ENCODE measurements at places on chromosomes 7 and 10.

DNA sequence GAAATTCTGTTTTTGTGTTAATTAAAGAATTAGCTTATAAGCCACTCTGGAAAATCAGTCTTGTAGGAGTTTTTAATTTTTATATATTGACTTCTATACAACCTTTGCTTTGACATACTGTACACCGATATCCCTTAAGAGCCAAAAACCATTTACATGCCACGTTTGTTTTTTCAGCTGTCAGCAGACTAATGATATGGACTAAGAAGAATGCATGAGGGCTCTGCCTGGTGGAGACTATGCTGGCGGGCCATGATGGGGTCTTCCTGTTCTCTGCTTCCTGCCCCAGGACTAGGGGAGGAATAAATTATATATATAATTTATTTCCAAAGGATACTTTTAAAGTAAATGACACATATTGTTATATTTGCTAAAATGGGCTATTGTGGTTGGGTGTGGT, 96.3 kb downstream of the CDK14 start:
- no peak for DNase-seq

- no peak for DNase-seq
These were observed 3.0 kb upstream of the AKR1B15 start for GRCh38 chr7:134545918-134546317.

DNA sequence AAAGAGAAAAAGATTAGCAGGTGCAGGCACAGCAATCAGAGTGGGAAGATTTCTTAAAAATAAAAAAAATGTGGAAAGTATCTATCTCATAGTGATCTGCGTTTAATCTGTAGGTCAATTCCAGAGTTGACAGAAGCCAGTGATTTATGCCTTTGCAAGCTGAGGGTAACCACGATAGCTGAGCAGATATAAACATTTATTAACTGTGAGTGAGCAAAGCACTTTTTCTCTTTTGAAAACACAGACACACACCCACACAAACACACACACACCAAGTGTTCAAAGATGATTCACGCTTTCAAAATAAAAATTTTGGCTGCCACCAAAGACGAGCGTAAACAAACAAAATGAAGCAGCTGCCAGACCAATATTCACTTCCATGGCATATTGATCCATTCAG, 243.2 kb upstream of the SLC26A5 start:
- no peak for DNase-seq

DNA sequence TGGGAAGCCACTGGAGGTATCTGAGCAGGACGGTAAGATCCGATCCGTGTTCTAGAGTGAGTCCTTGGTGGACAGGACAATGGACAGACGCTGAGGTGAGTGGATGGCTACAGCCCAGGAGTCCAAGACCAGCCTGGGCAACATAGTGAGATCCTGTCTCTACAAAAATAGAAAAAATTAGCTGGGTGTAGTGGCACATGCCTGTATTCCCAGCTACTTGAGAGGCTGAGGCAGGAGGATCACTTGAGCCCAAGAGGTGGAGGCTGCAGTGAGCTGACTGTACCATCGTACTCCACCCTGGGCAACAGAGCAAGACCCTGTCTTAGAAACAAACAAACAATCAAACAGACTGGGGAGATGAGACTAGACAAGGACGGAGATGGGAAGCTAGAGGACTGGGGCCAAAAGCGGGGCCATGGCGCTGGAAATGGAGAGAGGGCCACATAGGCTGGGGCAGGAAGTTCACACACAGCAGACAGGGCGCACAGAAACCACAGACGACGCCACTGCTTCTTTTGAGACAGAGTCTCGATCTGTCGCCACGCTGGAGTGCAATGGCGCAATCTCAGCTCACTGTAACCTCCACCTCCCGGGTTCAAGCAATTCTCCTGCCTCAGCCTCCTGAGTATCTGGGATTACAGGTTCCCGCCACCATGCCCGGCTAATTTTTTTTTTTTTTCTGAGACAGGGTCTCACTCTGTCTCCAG, 24.7 kb downstream of the DAGLB start:
- DNase-seq = no peak

DNA sequence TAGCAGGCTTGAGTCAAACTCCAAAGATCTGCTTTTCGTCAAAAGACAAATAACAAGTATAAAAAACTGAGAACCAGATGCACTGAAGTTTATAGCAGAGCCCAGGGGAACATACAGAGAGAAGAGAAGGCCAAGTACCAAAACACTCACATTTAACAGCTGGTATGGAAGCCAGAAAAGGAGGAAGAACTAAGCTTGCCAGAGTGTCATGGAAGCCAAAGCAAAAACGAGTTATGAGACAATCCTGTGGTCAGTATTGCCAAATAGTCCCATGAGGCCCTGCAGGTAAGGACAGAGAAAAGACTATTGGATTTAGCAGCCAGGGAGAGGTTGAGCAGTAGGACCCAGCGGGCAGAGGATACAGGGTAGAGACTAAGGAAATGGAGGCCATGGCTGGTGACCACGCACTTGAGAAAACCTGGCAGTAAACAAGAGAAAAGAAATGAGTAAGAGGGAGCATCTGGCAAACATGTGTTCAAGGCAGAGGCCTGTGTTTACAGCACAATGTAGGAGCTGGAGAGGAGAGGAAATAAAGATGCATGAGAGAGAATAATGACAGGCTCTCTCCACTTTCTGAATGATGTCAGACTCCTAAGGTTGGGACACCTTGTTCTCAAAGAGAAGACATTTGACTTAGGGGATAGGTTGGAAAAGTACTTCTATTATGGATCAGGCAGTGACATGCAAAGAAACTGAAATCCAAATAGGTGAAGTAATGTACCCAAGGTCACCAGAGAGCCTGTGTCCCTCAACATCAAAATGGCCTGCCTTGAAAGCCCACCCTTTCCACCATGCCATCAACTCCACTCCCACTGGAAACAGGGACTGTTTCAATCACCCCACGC, 9.1 kb downstream of the CREB3L2 start:
- no peak for DNase-seq

GRCh38 chr7:92766461-92767003, 69.8 kb downstream of the CDK6 start:
- DNase-seq = no peak

GRCh38 chr10:26555719-26556368, 117.7 kb downstream of the APBB1IP start:
- no peak for DNase-seq

GRCh38 chr10:11140963-11141362, 123.3 kb downstream of the CELF2 start:
- DNase-seq = no peak

DNA sequence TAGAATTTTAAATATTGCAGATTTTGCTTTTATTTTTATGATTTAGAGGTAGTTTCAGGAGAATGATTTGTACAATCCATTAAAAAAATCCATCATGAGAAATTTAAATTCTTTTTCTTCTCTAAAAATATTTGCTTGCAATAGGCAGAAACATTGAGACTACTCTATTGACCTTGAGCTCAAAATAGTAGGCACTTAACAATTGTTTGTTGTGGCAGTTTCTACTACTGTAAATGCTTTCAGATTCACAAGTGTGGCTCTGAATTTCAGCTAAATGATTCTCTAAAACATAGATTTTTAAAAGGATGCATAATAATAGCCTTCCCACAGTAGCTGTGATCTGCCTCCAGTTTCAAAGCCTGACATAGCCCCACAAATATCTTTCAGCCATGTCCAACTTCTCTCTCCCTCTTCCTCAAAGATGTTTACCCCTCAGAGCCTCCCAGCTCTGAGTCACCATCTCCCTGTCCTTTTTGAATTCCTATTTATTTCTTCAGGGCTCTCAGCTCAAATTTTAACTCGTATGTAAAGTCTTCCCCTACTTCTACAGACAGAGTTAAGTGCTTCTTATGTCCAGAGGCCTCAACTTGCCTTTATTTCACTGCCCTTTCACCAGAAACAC, 160.5 kb downstream of the AOAH start:
- DNase-seq = no peak

GRCh38 chr7:2005786-2006185, 227.0 kb downstream of the MAD1L1 start:
- no peak for DNase-seq

DNA sequence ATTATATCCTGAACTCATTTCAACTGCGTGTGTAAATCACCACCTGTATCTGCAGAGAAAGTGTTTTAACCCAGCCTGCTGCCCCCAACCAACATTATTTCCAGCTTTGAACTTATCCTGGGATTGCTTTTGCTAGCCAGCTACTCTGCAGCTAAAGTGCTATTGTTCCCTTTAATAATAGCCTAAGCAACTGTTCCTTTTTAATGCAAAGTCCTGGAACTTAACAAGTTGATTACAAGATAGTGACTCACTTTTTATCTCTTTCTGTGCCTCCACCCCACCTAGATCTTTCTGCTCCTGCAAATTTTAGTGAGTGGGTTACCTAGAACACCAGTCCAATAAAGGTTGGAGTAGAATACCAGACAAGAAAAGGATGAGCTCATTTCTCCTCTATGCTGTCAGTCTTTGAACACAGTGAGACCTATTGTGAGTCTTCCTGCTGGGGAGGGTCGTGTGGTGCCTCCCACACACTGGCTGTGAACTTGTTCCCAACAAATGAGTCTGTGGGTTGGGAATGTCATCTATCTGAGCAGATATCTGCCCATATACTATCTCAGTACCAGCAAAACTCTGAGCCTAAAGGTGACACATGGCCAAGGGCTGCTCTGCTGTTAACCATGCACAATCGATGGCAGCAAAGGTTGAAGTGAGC, 137.7 kb downstream of the FAM204A start:
- DNase-seq = no peak

- no peak for DNase-seq
These were observed 950.8 kb upstream of the C7orf33 start for GRCh38 chr7:147639751-147640150.

DNA sequence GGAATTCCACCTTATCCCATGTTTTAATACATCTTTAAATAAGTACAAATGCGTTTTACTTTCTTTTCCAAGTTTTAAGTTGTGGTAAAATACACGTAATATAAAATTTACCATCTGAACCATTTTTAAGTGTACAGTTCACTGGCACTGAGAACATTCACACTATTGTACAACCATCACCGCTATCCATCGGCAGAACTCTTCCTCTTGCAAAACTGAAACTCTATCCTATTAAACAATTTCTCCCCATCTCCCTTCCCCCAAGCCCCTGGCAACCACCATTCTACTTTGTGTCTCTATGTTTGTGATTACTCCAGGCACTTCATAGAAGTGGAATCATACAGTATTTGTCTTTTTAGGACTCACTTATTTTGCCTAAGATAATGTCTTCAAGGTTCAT, 33.8 kb downstream of the HIP1 start:
- no peak for DNase-seq

GRCh38 chr7:73823873-73824592, 6.8 kb upstream of the CLDN4 start:
- no peak for DNase-seq

DNA sequence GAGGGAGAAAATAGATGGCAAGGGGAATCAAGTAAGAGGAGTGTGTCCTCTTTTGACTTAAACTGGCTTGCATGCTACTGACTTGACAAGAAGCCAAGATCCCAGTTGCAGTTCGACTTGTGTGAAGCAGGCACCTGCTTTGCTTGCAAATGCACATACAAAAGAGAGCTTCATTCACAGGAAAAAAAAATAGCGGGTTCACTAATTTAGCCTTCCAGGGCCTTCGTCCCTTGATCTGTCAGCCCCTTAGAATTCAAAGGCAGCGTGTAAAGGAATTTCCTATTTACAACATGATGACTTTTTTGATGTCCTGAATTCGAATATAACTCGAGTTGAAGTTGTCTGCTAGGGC, 192.1 kb downstream of the CELF2 start:
- DNase-seq = no peak

DNA sequence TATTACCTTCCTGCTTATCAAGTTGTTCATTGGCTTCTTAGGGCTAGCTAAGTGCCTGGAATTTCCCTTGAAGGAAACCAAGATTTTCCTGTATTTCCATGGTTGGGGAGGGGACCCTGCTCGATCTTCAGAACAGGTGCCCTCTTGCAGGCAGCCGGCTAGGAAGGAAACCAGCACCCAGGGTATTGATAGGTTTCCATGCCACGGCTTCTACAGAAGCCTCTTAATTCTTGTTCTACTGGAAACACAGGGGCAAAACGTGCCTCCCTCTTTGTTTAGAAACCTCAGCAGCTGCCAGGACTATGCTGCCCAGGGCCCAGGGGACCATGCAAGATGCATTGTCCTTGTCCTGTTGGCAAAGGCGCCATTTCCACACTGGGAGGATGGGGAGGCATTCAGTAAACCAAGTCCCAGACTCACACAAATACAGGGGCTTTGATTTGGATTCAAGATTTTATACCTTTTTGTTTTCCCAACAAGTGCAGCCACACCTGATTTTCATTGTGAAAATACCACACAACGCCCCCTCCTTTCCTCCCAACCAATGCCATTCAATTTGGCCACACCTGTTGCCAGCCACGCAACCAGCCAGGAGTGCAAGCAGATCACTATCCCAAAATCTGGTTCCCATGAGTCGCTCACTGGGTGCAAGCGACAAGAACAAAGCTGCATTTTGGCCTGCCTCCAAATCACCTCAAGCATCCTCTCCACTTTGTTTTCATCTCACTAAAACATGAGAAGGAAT, 29.6 kb downstream of the C10orf71 start:
- no peak for DNase-seq

- no peak for DNase-seq
These were observed 5.7 kb upstream of the LAT2 start for GRCh38 chr7:74203956-74204618.

DNA sequence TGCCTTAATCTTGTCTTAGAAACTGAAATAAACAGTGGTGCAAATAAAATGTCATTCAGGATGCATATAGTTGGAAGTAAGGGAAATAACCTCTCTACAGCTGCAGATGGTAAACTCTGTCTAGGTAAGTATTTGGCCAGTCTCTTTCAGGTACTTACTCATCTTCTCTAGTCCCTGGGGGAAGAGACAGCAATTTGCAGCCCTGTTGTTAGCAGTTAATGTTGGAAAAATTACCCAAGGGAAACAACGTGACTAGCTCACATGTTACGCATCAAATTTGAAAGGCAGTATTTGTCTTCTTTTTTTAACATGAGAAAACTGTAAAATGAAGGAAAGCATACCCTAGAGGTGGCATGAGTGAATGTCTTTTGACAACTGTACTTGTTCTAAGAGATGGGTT, 3.2 kb upstream of the HUS1 start:
- DNase-seq = no peak

- DNase-seq = no peak
These were observed 39.5 kb upstream of the DMBT1 start for GRCh38 chr10:122521011-122521410.

DNA sequence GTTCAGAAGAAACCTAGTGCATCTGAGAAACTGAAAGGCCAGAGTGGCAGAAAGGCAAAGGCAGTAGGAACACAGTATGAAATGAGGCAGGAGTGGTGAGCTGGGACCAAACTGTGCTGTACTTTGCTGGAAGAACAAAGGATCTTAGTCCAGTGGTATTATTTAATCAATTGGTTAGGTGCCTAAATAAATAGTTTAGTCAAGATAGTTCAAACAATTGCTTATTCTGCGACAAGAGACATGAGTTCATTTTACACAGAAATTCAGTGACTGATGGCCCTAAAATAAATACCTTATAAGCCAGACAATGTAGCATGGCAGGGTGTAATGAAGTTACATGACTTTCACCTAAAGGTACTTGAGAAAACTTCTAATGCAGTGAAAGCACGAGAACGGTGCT, 181.8 kb upstream of the LRRN3 start:
- DNase-seq = no peak
